ENCODE measurements at places on chromosomes 12 and 14.

DNA sequence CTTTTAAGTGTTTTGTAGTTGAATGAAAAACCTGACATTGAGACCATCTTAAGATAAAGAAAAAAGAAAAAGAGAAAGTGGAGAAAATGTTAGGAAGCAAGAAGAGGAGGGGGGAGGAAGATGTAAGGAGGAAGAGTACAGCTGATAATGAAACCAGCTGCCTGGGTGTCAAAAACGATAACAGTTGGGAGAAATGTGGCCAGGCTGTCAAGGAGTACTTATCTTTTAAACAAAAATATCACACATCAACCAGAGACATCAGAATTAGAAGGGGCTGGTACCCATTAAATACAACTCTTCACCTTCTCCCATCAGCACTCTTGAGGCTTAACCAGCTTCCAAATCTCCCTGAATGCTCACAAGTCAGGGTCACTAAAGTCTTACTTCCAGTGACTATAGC, 4.5 kb downstream of the SLC11A2 start:
- DNase-seq = no peak

DNA sequence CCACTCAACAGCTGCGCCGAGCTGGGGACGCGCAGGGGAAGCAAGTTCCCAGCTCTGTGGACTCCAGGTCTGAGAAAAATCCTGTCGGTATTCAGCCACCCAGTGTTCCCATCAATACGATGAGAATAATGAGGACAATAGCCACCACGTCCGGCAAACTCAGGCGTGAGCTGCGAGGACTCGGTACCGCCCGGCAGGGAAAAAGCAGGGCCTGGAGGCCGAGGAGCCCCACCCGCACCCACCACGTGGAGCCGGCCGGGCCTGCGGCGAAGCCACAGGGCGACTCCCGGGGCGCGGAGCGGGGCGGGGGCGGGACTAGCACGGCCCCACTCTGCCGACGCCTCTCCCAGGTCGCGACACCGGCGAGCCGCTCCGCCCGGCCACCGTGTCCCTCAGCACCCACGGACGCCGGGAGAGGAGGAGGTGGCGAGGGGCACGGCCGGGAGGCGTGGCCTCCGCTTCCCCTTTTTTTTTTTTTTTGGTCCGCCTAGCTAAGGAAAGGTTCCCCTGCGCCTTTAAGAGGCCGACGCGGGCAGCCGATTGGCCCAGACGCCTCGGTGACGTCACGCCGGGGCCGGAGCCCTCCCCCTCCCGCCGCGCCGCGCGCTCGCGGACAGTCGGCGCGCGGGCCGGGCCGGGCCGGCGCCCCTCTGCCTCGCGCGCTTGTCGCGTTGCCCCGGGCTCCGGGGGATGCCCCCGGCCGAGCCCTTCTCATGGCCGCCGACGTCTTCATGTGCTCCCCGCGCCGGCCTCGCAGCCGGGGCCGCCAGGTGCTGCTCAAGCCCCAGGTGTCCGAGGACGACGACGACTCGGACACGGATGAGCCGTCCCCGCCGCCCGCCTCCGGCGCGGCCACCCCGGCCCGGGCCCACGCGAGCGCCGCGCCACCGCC, at the start of gene MLXIP:
TSS of gene MLXIP (plus strand) at position 616 of the 892 bp plus-strand sequence. CDS start at position 714, 98 bp downstream.
- DNase-seq = peak; percentile 93

- no peak for DNase-seq
Observed at GRCh38 chr12:105502426-105502930, 172.0 kb downstream of the C12orf75 start.

GRCh38 chr14:92958373-92959188, 35.6 kb downstream of the CHGA start:
- peak; percentile 48 for DNase-seq

DNA sequence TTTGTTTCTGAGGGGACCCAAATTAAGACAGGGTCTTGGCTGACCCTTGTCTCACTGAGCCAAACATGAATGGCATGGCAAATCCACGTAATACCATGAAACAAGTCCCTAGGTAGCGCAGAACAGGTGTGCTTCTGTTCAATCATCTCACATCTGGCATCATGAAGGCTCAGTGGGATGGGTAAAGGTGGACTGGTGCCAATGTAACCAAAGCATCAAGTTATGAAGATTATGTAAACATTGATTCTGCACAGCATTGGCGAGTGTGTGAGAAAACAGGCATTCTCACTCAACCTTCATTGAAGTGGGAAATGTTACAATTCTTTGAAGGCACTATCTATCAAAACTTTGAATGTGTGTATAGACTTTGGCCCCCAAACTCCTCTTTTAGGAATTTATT, 41.9 kb downstream of the PTGER2 start:
- peak; percentile 70 for DNase-seq

DNA sequence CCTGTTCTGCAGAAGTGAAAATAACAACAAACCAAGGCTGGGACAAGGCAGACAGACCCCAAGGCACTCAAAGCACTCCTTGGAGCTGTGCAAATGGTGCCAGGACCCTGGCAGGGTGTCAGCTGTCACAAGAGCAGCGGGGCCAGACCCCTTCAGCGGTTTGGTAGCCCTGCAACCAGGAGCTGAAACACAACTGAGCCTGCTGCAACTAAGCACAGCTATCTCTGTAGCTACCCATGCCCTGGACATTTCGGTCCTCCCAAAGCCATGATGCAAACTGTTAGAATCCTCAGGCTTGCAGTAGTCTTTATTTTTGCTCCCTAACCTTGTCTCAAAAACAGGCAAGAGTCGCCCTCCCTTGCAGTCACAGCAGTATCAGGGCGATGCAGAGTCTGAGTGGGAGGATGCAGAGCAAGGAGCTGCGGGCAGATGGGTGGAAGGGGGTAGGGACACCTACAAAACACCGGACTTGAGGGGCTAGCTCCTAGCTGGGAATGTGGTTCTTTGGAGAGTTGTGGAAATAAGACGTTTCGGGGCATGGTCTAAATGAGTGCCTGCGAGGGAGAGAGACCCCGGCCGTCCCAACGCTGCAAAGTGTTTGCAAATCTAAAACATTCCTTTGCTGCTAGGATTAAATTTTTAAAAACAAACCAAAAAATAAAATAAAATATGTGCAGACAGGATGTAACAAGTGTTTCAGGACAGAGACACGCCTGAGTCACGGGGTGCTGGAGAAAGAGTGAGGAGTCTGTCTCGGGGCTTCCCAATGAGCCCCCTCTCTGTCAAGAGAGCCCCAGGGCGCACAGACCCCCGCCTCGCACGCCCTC, 1.0 kb downstream of the NUAK1 start:
- no peak for DNase-seq

DNA sequence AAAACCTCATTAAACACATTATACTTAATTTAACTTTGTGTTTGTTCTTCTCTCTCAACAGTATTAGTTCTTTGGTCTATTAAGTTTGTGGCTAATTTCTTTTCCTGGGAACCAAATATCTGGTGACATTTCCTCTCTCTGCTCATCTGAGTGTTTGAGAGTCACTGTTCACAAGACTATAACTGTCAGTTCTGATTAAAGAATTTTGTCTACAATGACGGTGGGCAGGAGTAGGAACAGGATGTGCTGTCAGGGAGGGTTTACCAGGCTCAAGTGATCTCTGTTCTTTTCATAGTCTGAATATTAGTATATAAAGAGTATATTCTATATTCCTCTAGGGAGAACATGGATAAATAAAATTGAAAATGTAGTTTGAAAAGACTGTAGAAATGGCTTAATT, 92.9 kb downstream of the ALG10B start:
- DNase-seq = no peak

DNA sequence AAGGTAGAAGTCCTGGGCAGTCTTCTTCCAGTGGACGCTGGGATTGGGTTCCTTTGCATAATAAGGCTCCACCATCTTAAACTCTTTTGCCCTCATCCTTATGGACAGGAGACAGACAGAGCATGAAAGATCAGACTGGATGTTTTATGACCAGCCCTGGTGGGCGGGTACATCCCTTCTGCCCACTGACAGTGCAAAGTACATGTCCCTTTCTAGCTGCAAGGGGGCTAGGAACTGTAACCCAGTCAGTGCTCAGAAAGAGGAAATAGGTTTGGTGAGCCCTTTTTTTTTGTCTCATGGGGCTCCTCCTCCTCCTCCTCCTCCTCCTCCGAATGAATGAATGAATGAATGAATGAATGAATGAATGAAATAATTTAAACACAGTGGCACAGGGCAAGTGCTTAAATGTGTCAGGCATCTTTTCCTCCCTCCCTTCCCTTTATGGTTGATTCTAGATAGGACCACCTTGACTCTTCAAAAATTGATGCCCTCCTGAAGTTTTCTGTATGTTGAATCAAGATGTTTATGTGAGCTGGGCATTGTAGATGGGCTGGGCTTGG, 36.4 kb upstream of the HNF1A start:
- no peak for DNase-seq

- DNase-seq = no peak
Observed at GRCh38 chr14:100723830-100724437, 2.8 kb upstream of the DLK1 start.

- DNase-seq = no peak
Observed at GRCh38 chr12:6620137-6620884, 13.1 kb upstream of the CHD4 start.

DNA sequence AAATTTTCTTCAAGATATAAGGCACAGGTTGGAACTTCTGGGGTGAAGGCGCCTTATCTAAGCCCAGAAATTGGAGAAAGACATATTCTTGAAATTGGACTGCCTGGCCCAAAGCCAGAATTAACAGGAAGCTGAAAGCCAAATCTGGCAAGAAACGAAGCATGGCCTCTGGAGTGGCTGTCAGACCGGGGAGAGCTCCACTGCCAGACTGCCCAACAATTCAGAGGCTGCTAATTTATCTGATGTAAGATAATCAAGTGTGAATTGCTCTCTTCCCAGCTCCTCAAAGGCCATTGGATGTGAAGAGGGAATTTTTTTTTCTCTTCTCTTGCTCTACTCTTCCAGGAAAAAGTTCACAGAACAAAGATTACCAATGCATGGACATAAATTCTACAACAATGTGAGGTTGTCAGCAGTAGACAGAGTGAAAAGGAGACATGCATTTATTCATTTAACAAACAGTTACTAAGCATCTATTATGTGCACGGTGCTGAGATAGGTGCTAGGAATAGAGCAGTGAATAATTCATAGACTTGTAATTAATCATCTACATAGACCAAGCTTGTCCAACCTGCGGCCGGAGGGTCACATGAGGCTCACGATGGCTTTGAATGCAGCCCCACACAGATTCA, at the start of gene GDF3:
TSS of gene GDF3 (minus strand) at position 210 of the 632 bp plus-strand sequence. CDS start at position 163, 47 bp downstream.
- DNase-seq = no peak

GRCh38 chr14:101362529-101363260, 198.6 kb upstream of the DIO3 start:
- no peak for DNase-seq

DNA sequence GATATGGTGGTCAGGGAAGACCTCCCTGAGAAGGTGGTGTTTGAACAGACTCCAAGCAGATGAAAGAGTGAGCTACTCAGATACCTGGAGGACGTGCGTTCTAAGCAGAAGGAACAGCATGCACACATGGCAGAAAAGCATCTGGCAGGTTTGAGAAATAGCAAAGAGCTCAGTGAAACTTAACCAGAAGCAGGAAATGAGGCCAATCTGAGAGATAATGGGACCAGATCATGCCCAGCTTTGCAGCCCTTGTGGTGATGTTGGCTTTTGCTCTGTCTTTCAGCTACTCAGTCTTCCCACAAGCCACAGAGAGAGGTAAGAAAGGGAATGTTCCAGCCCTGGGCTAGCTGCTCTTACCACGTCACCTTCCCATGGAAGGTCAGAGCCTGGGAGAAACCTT, 176.3 kb upstream of the GSC start:
- DNase-seq = no peak

DNA sequence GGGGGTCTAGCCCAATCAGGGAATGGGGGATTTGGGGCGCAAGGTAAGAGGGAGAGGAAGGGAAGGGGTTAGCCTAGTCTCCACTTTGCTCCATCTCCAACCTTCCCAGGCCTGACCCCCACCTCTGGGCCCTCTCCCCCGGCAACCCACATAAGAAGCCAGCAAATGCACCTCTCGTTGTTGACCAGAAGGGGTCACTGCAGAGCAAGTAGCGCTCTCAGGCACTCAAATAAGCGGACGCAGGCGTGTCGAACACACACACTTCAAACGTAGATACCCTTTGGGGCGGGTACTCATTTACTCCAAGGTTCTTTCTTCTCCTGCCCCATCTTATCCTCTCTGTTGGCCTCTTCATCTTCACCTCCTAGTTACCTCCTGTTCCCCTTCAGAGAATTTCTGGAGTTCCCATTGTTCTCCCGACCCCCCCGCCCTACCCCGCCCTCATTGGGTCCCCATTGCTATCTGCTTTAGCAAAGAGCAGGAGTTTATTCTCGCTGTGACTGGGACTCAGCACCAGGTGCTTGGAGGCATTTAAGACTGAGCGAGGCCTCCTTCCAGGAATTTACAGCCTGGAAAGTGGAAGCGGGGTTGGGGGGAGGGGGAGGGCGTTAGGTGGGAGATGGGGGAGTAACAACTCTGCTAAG, 1.5 kb upstream of the SRRM4 start:
- peak; percentile 88 for DNase-seq

GRCh38 chr14:74720526-74720925, 7.6 kb downstream of the FCF1 start:
- DNase-seq = no peak

- DNase-seq = no peak
Observed at GRCh38 chr12:27631365-27631764, 64.9 kb upstream of the REP15 start.

DNA sequence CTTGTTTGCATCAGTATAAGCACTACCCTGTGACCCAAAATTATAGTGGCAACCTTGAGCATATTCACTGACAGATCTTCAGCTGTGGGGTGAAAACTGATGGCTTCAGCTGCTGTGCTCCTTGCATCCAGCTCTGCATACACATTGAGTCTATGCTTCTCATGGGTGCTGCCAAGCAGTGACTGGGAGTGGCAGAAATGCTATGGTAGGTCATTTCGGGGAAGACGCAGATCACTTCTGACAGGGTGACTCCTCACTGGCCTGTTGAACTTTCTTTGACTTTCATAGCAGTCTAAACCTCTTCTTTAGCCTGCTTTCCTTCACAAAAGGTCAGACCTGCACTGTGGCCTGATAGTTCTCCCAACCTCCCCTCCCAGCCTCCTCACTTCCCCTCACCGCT, 5.6 kb upstream of the ALDH1L2 start:
- no peak for DNase-seq
